ENCODE measurements at places on chromosomes 1 and 21.

GRCh38 chr1:43774359-43774758 lies 67.0 kb downstream of the ST3GAL3 start:
- DNase-seq: no peak

DNA sequence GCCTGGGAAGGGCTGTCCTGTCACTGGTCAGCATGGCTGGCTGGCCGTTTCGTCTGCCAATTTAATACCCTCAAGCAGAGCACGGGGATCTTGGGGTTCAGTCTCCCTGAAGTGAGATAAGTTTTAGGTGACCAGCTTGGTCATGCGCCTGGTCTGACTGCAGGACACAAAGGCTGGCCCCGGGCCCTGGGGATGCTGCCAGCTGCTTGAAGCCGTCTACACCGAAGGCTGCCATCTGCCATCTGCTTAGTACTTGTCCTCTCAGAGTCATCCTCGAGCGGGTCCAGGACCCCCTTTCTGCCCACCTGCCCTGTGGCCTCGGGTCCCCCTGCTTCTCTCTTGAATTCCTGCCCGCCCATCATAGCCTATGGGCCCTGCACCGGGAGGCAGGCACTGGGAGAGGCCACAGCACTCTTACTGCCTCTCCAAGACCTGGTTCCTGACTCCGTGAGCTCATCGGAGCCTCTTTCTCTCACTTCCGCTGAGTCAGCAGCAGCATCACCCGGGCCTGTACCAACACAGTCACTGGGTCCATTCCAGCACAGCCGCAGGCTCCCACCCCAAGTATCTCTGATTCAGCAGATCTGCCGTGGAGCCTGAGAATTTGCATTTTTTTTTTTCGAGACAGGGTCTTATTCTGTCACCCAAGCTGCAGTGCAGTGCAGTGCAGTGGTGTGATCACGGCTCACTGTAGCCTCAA lies 7.0 kb downstream of the FBLIM1 start:
- DNase-seq: no peak

DNA sequence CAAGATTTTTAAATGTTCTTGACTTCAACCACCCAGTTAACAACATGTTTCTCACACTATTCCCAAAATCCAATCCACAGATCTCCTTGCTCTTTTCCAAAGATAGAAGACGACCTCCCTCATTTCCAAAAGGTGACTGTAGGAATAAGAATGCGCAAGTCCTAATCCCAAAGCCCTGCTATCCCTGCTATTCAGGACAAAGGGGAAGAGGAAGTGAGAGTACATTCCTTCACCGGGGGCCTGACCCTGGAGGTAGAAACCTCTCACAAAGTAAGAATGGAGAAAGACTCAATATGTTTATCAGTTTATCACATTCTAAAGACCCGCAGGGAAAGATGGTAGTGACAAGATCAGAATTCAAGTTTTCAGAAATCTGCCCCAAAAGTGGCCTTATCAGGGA lies 55.7 kb downstream of the PLEKHA6 start:
- DNase-seq: no peak

- DNase-seq: peak; percentile 90
Observed at GRCh38 chr1:44631647-44632539, 42.4 kb downstream of the TMEM53 start.

DNA sequence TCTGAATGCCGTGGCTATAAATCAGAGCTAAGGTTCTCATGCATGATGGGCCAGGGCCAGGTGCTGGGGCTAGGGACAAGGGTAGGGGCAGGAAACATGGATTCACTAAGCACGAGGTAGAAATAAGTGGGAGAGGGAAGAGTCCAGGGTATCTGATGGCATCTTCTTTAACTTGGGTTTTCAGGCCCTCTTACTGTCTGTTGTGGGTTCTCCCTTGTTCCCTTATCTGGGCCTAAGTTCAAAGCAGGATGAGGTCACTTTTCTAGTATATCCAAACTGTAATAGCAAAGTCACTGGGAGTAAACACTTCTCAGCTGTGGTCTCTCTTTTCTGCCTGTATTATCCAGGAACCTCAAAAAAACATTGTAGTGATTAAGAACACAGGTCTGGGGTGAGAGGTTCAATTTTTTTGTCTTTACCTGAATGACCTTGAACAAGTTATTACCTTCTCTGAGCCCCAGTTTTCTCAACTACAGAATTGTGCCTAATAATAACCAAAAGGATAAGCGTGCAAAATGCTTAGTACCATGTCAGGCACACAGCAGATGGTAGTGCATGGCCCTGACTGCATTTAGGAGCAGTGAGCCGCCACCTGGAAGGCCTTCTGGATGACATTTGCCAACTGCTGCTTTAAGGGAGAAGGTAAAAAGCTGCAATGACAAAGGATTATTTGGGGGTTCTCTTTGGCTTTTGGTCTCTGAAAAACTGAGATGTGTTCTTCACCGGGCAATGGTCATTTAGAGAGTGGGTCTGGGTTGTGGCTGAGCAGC lies 53.6 kb upstream of the A3GALT2 start:
- no peak for DNase-seq

GRCh38 chr1:159172614-159173291 lies 1.3 kb downstream of the CADM3 start:
- DNase-seq: no peak

GRCh38 chr1:110875216-110875731 lies 2.3 kb downstream of the CD53 start:
- DNase-seq: peak; percentile 79

GRCh38 chr1:176692988-176693696 lies 230.2 kb downstream of the PAPPA2 start:
- no peak for DNase-seq

GRCh38 chr1:219066631-219067349 lies 106.9 kb upstream of the LYPLAL1 start:
- DNase-seq: no peak

DNA sequence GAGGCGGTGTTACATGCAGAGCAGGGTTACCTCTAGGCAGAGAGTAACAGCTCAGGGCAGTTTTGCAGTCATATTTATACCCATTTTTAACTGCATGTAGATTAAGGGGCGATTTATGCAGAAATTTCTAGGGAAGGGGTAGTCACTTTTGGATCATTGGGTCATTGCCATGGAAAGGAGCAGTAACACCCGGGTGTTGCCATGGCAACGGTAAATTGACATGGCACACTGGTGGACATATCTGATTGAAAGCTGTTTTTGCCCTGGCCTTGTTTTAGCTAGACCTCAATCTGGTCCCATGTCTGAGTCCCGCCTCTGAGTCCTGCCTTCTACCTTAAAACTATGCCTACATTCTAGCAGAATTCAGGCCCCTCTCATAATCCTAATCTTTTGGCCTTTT lies 11.8 kb upstream of the USP1 start:
- no peak for DNase-seq

DNA sequence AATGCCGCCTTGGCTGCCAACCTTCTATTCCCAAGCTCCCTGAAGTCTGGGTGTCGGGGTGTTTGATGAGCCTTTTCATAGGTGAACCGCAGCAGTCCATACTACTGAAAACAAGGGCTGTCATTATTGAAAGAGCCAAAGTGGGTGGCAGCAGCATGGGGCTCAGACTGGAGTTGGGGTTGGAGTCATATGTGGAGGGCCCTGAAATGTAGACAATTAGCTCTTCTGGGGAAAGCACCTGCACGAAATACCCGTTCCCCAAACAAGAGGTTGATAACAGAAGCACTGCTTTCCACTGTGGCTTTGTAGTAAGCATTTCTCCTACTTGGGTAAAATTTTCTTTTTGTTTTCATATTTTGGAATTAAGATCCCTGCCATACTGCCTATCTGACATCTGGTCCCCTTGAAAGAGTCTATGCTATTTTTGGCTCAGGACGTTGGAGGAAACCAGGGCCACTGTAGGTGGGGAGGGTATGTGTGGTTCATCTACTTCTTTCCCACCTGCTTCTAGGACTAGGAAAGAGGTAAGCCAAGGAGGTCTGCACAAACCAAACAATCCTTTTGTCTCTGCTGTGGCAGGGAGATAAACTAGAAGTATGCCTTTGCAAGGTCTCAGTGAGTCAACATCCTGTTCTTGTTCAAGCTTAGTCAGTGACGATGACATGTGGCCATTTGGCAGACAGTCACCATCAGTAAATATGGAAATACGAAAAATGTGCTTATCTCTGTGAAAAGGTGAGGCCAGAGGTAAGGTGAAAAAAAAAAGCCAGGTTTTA lies 197.0 kb upstream of the UBE2U start:
- DNase-seq: no peak

GRCh38 chr1:183070923-183071618 lies 47.9 kb downstream of the LAMC1 start:
- no peak for DNase-seq

GRCh38 chr1:15168479-15168878 lies 14.9 kb downstream of the TMEM51 start:
- DNase-seq: no peak

DNA sequence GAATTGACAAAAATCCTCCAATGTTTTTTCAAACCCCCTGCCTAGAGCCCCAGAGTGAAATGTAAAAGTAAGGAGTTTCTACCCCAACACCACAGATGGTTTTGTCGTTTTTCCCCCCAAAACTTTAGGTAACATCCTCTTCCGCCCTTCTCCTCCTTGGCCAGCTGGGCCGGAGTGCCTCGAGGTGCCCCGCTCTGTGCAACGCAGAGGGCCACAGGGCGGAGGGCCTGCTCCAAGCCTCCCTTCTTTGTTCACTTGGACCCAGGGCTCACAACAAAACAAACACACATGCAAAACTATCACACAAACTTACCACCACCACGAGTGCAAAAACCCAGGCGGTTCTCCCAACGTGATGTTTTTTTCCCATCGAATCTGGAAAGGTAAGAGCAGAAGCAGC lies 1.9 kb downstream of the SSBP3 start:
- no peak for DNase-seq

DNA sequence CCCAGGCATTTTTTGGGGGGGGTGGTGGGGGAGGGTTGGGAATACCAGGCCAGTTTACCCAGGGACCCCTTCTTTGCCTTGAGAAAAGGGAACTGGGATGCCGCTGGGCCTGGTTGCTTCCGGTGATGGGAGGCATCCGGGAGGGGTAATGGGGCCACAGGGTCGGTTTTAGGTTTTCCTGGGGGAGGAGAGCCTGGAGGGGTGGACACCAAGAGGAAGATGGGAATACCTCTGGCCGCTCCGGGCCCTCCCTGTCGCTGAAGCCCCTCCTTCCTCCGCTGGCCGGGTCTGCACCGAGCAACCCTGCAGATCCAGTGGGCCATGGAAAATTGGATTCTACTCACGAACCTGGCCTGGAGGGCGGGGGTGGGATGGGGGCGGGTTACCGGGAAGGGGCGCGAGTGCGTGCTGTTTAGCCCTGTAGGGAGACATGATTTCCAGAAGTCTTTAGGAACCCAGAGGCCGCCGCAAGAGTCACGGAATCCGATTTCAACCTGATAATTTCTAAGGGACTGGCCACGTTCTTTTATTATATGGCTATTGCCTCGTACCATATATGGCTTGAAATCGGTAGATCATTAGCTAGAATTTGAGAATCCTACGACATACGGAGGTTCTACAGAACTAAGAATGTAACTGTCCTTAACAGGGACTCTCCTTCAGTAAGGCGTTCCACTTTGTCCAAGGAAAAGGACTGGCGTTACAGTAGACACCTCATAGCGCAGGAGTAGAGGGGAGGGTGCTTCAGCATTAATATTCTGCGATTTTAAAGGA lies 749 bp downstream of the AKIRIN1 start:
- DNase-seq: peak; percentile 11

DNA sequence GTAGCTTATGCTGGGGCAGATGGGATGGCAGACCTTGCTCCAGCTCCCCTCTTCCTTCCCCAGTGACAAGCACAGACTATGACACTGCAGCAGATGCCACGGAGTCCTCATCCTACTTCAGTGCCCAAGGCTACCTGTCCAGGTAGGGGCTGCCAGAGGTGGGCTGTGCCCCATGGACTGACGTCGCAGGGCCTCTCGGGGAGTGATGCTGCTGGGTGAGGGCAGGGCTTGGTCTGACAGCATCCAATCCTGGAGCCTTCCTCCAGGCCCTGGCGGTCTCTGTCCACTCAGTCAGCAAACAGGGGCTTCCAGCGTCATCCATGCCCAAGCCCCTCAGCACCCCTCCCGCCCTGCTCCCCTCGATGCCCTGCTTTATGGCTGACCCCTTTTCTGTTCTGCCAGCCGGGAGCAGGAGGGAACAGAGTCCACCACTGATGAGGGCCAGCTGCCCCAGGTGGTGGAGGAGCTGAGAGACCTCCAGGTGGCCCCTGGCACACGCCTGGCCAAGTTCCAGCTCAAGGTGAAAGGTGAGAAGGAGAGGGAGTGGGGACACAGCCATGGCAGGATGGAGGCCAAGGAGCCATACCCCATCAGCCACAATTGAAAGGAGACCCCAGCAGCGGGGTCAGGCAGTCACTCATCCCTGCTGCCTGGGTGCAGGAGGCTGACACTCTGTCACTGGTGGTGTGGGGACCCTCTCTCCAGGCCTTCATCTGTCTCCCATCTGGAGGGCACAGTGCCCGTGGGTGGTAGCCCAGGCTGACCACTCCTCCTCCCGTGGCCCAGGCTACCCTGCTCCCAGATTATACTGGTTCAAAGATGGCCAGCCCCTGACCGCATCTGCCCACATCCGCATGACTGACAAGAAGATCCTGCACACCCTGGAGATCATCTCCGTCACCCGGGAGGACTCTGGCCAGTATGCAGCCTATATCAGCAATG lies 73.6 kb downstream of the TRIM11 start:
- no peak for DNase-seq

GRCh38 chr1:114322207-114322606 lies 168.5 kb upstream of the SYT6 start:
- no peak for DNase-seq

- DNase-seq: no peak
Observed at GRCh38 chr1:160247053-160247452, 15.3 kb downstream of the DCAF8 start.

DNA sequence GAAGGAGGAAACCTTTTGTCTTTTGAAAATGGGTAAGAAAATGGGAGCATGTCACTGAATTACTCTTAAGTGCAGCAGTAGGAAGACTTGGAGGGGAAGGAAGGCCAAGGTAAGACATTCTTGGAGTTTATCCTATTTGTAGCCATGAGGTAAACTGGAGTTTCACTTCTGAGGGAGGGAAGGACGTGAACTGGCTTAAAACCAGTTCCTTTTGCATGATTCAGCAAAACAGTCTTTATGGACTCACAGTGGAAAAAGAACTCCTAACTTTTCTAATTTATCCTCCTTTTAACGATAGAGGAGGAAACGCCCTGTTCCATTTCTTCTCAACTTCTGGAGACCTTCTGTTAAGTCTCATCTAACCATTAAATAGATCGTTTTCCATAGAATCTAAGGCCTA lies 2.5 kb downstream of the PRDX6 start:
- no peak for DNase-seq

DNA sequence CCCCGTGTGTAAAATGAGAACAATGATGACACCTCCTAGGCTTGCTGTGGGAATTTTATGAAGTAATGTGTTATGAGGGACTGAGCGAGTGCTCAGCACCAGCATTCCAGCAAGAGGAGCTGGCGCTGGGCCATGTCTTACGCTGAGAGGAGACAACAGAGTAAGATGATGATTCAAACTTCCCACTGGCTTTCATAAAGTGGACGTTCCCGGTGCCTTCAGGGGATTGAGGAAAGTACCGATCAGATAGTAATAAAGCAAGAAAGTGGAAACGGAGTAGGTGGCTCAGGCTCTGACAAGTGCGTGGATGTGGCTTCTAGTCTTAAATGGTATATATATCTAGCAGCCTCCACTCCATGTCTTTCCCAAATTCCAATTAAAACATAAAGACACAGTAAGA lies 23.8 kb downstream of the EPHA10 start:
- DNase-seq: no peak

- DNase-seq: peak; percentile 29
Observed at GRCh38 chr21:42232176-42232825, 13.4 kb downstream of the ABCG1 start.

GRCh38 chr1:23854568-23854967 lies 13.5 kb downstream of the FUCA1 start:
- DNase-seq: peak; percentile 20
